ENCODE measurements at places on chromosomes 13 and 19.

DNA sequence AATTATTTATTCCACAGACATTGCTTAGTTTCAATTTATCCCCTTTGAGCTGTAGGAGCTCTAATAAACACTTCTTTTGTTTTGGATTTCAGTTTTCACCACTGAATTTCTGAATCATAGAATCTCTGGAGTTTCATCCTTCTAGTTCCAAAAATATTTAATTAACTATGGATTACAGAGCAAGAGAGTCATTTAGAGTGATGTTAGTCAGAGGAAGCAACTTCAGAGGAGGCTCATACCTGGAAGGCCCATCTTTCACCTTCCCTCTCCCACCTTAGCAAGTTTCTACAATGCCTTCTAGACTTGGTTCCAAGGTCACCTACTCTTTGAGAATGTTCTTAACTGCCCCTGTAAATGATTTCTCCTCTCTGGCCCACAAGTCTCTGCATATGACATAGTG lies 353.2 kb downstream of the SPRY2 start:
- DNase-seq = no peak

DNA sequence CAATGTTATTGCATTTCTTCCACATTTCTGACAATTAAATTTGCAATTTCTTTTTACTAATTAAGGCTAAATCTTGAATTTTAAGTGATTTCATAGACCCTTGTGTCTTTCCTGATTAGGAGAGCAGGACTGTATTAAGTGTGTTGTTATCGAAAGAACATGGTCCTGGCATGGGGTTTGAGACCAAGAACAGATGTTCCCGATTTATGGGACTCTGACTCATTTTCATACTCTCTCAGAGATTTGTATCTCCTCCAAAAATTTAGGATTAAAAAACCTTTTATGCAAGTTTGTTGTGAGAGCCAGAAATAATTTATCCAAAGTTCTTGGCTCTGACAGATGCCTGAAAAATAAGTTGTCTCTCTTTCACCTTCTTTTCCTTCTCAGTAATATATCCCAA lies 589.3 kb upstream of the ARGLU1 start:
- no peak for DNase-seq

GRCh38 chr19:6952956-6953355 lies 65.6 kb downstream of the ADGRE1 start:
- DNase-seq = no peak

DNA sequence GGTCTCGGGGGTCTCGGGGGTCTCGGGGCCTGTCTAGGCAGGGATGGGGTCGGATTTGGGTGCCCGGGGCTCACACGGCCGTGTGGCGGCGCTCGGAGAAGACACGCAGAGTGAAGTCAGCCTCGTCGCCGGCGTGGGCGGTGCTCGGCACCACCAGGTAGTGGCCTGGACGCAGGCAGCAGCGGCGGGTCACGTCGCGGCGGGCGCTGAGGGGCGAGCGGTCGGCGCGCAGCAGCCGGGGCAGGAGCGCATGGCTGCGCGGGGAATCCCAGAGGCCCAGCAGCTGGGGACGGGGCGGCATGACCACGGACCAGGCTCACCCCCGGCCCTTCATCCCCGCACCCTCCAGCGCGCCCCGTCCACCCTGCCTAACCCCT lies 8.2 kb downstream of the CAPN12 start:
- DNase-seq = peak; percentile 60

DNA sequence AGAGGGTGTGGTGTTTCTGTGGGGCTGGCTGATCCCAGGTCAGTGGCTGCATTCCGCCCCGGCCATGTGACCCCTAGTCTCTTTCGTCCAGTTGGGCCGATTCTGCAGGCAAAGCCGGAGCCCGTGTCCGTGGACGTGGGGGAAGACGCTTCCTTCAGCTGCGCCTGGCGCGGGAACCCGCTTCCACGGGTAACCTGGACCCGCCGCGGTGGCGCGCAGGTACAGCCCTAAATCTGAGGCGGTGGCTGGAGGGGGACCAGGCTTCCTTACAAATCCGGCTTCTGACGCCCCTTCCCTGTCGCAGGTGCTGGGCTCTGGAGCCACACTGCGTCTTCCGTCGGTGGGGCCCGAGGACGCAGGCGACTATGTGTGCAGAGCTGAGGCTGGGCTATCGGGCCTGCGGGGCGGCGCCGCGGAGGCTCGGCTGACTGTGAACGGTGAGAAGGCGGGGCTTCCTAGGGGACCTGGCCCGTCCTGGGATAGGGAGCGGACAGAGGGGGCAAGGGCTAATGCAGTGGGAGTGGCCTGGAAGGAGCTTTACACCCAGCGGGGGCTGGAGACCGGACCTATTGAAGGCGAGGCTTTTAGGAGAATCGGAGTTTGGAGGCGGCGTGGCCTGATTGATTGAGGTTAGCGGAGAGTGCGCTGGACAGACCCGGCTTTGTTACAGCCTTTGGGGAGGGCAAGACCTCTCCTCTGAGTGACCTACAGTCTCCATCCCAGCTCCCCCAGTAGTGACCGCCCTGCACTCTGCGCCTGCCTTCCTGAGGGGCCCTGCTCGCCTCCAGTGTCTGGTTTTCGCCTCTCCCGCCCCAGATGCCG lies 4.3 kb downstream of the KIRREL2 start:
- DNase-seq = peak; percentile 92

DNA sequence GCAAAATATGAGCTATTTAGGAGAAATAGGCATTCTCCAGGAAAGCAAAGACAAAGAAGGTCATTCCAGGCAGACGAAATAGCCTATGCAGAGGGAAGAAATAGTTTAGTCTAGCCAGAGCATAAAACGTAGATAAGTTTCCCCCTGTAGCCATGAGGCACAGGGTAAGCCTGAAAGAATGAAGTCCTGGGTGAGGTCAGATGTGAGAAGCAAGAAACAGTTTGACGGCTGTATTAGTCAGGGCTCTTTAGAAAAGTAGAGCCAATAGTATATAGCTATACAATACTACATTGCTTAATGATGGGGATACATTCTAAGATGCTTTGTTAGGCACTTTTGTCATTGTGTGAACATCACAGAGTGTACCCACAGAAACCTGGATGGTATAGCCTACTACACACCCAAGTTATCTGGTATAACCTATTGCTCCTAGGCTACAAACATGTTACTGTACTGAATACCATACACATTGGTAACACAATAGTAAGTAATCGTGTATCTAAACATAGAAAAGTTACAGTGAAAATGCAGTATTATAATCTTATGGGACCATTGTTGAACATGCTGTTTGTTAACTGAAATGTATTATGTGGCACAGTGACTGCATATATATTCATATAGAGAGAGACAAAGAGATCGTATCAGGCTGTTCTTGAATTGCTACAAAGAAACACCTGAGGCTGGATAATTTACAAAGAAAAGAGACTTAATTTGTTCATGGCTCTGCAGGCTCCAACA lies 59.3 kb upstream of the WDFY2 start:
- DNase-seq = no peak

GRCh38 chr19:41746593-41747227 lies 8.6 kb upstream of the CEACAM6 start:
- DNase-seq = peak; percentile 67

DNA sequence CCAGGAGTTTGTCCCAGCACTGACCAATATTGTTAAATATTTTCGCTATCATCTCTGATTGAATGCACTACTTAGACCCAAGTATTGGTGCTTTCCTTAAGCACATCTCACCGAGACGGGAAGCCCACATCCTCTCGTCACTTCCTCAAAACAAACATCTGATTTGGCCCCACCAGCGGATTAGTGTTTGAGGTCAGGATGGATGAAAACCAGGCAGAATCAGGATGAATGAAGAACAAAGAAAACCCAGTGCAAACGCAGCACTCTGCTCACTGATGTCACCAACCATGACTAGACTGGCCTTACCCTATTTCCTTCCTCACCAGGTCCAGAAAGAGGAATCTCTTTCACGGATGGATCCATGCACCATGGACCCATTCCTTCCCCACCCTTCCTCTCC lies 6.0 kb downstream of the PLAUR start:
- DNase-seq = no peak

DNA sequence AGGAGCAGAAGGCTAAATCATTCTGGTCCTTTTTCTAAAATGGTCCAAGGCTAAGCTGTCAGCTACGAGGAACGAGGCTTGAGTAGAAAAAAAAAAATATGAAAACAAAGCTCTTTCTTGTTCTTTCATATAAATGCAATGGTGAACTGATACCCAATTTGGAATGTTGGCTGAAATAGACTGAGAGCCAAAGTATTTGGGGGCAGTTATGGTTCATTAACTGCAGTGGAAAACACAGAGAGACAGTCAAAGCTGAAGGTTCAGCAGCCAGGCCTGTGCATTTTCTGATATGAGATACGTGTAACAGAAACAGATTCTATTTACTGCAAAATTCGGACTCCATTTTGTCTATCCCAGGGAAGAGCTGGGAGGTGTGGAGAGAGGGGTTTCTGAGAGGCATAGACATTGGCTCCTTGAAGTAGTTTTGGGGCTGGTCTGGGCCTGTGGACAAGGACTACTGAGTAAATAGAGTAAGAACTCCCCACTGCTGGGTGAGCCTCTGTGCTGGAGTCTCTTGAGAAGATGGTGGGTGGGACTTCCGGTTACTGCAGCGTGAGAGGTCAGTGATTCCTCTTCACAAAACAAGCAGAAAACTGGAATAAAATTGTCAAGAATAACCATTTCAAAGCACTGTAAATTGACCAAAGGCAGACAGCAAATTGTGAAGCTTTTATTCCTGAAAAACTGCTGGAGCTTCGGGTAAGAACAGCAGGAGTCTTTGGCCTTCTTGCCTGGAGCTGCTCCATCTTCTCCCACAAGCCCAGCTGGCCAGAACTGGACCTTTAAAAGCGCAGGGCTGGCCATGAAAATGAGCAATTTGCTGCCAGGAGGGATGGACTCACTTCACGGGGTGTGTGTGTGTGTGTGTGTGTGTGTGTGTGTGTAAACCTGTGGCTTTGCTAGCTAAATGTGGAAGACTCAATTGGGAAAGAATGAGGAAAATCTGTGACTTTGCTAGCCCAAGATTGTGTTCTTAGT lies 43.1 kb upstream of the CNMD start:
- DNase-seq = no peak

DNA sequence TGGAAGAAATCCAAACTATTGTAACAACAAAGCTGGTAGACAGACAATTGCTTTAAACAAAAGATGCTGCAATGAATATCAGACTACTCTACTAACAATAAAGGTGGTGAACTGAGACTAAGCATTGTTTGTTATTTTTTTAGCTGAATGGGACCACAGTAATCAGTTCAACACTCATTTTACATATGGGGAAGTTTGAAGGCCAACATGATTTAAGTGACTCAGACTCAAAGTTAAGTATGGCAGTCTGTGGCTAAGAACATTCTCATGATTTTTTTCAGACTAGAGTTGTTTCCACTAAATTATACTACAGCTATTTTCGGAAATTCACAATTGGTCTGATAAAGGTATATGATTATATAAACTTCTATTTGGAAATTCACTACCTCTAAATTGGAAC lies 10.4 kb downstream of the EXOSC8 start:
- DNase-seq = no peak

DNA sequence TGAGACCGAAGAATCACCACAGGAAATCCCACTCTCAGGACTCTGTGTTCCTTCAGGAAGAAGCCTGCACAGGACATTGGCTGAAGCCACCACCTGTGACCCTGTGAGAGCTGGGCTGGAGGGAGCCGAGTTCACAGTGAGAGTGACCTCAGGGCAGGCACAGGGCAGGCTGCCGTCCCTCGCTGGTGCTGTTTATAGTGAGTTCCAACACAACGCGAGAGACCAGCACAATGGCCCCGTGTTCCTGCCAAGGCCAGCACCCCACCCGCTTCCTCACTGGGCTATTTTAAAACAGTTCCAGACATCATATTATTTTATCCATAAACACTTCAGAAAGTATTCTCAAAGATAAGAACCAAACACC lies 18.4 kb upstream of the GAS6 start:
- no peak for DNase-seq

DNA sequence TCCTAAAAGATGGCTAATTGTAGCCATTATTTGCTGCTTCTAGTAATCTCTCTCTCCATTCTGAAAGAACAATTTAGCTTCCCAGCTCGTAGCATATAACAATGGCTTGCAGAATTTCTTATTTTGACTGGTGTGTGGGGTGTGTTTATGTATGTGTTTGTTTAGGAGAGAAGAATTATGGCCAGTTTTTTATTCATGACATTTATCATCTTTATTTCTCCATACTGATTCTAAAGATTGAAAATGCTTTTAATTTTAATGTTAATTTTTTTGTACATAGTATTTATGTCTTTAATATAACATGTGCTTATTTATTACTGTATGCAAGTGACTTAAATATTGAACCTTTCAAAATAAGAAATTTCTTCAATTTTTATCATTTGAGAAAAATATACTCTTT lies 115.8 kb upstream of the TMTC4 start:
- DNase-seq = no peak

GRCh38 chr19:58304748-58305064 lies 471 bp upstream of the ERVK3-1 start:
- DNase-seq = no peak

GRCh38 chr19:42334697-42335373 lies 9.4 kb downstream of the MEGF8 start:
- no peak for DNase-seq

- no peak for DNase-seq
Measured at GRCh38 chr13:99859178-99860177, 112.1 kb downstream of the ZIC5 start.

DNA sequence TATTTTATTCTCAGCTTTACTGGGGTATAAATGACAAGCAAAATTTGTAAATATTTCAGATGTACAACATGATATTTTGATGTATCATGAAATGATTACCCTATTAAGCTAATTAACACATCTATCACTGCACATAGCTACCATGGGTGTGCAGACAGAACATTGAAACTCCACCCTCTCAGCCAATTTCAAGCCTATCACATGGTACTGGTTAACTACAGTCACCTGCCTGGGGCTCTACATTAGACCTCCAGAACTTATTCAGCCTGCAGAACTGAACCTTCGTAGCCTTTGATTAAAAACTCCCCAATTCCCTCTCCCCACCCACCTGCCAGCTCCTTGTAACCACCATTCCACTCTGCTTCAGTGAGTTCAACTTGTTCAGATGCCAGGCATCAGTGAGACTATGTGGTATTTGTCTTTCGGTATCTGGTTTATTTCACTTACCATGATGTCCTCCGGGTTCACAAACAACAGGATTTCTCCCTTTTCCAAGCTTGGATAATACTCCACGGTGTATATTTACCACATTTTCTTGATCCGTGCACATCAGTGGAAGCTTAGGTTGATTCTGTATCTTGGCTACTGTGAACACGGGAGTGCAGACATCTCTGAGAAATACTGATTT lies 19.2 kb downstream of the RAB20 start:
- DNase-seq = no peak

GRCh38 chr19:49442354-49442753 lies 1.0 kb upstream of the SLC17A7 start:
- DNase-seq = peak; percentile 67
